Spleen (tissue), 13 donors: ENCODE measurements at places on chromosomes 11 and 22. TPM values are rescaled to one million over a fixed set of nuclear protein-coding genes. Genes with fewer than 3 reads are reported as not detected.

IL10RA gene
- total RNA-seq, result 114 TPM

CCDC157 gene
- 3.1 TPM for total RNA-seq

GRCh38 chr11:124865181-124865901 is at the start of gene ROBO3:
TSS of gene ROBO3 (plus strand) at chr11:124865432. CDS start at chr11:124865578, 146 bp downstream.
- DNase-seq, result no peak

SORL1 gene
- 328 TPM for total RNA-seq

DNA sequence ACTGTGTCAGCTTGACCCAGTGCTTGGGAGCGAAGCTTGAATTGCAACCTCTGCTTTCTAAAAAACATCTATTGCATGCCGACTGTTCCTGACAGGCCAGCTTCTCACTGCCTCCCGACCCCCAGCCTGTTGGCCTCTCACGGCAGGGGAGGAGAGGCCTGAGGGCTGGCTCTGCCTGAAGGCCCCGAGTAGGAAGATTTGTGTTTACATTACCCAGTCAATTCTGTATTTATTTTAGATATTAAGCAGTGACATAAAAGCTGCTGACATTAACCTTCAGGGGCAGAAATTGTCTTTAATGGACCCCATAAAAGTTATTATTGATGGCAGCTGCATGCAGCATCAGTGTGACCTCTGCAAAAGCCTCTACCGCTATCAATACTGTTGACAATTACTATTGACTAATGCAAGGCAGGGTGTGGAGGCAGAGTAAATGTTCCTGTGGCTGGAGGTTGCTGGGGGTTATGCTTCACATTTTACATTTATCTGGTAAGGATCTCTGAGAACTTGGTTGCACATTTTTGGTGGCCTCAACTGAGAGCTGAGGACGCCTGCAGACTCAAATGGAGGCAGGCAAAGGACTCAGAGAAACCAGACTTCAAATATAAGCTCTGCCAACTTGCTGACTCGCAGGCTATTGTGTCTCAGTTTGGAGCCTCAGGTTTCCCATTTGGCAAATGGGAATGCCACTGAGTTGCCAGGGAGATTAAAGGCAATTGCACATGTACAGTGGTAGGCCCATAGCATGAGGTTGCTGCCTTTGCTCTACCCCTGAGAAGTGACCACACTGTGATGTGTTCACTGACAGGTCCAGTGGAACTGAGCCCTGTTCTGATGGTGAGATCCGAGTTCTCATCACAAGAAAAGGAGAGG is 380.5 kb downstream of the TENM4 start:
- no peak for DNase-seq

DNA sequence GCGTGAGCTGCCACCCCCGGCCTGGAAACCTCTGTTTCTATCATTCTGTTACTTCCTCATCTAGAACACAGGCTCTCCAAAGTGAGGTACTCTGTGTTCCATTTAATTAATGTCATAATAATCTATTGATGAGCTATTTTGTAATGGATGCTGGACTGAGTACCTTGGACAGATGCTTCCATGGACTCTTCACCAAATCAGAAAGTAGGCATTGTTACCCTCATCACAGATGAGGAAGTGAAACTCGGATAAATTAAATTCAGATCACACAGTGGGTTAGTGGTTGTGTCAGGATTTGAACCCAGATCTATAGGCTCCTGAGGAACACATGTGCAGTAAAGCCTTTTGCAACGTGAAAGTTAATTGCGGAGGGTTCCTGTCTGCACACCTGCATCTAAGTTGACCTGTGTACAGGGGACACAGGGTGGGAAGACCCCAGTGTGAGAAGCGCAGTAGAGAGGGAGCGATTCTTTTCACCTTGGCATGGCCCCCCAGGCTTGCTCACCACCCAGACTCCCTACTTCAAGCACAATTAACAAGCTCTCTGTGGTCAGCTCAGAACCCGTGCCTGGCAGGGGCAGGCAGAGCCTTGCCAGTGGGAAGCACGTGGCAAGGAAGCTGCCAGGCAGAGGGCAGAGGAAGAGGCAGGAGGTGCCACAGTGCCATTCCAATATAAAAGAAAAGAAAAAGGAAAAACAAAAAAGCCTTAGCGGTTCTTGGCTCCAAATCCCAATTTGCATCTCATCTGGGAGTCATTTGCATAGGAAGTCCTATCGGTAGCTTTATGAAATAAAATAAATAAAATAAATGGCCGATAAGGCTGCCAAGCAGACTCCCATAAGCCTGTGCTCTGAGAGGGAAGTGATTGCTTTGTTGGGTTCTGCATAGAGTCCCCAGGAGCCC is 239.3 kb downstream of the GRIK4 start:
- no peak for DNase-seq

- DNase-seq, result no peak
Measured at GRCh38 chr11:26947904-26948639, 45.8 kb upstream of the FIBIN start.
